ENCODE measurements at places on chromosomes 3 and 15.

DNA sequence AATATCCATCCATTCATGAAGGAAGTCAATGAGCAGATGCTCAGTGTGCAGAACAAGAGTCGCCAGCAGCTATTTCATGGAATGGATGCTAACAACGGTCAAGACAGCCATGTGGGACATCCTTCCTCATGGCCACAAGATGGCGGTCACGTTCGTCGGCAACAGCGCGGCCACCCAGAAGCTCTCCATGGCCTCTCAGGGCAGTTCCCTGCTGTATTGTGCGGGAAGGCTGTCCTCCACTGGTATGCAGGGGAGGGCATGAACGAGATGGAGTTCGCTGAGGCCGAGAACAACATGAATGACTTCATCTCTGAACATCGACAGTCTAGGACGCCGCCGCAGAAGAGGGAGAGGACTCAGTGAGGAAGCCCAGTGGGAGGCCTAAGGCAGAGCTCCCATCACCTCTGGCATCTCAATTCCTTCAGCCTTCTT lies 208.3 kb downstream of the TJP1 start:
- no peak for DNase-seq

DNA sequence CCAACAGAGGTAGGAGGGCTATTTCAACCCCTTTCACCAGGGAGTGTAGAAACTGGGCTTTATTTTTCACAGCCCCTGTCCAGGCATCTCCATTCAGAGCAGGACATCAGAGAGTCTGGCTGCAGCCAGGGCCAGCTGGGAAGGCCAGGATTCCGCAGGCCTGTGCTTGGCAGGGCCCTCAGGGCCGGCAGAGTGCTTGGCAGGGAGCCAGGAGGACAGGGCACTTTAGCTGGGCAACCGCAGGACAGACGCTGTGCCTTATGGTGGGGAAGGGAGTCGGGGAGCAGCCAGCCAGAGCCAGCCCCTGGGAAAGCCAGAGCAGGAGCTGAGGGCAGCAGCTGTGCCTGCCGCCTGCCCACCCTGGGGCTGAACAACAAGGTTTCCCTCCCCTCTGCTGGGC lies 34.5 kb upstream of the IQCF6 start:
- DNase-seq, result no peak

GRCh38 chr3:75329476-75330097 lies 334.5 kb upstream of the FRG2C start:
- no peak for DNase-seq

- peak; percentile 33 for DNase-seq
These were observed 43.6 kb upstream of the TNIK start for GRCh38 chr3:171503817-171504216.

DNA sequence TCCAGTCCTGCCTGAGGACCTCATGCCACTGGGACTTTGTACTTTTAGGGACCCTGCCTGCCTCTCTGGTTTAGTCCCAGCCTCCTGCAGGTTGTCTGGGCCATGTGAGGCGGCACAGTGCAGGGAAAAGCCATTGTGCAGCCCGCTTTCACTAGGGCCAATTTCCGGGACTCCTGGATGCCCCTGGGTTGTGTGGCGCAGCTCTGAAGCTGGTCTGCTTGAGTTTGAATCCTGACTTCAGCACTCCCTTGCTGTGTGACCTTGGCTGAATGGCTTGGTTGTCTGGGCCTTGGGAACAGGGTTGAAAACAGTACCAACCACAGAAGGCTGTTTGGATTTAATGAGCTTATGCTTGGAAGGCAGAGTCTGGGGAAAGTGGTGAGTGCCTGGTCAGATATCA lies 8.3 kb downstream of the TEX264 start:
- DNase-seq, result no peak

- no peak for DNase-seq
These were observed 111.4 kb downstream of the ZMAT3 start for GRCh38 chr3:178960181-178960580.

- no peak for DNase-seq
These were observed at the start of gene CSTA for GRCh38 chr3:122324871-122325323. TSS of gene CSTA (plus strand) at chr3:122325248. CDS start at chr3:122325293, 45 bp downstream.

DNA sequence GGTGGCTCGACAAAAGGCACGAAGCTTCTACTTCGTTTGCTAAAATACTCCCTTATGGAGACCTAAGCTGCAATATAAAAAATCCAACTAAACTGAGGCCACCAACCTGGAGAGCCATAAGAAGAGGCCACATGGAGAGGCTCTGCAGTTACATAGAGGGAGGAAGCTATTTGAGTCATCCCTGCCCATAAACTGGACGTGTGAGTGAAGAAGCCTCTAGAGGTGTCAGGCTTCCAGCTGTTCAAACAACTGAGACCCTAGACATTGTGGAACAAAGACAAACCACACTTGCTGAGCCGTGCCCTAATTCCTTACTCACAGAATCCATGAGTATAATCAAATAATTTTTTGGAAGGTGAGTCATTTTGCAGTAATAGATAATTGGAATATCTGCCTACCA lies 50.2 kb upstream of the GMNC start:
- no peak for DNase-seq

GRCh38 chr15:48928877-48929538 lies 34.7 kb downstream of the SHC4 start:
- no peak for DNase-seq

GRCh38 chr3:23203708-23204330 lies 692 bp downstream of the UBE2E2 start:
- DNase-seq, result peak; percentile 26

DNA sequence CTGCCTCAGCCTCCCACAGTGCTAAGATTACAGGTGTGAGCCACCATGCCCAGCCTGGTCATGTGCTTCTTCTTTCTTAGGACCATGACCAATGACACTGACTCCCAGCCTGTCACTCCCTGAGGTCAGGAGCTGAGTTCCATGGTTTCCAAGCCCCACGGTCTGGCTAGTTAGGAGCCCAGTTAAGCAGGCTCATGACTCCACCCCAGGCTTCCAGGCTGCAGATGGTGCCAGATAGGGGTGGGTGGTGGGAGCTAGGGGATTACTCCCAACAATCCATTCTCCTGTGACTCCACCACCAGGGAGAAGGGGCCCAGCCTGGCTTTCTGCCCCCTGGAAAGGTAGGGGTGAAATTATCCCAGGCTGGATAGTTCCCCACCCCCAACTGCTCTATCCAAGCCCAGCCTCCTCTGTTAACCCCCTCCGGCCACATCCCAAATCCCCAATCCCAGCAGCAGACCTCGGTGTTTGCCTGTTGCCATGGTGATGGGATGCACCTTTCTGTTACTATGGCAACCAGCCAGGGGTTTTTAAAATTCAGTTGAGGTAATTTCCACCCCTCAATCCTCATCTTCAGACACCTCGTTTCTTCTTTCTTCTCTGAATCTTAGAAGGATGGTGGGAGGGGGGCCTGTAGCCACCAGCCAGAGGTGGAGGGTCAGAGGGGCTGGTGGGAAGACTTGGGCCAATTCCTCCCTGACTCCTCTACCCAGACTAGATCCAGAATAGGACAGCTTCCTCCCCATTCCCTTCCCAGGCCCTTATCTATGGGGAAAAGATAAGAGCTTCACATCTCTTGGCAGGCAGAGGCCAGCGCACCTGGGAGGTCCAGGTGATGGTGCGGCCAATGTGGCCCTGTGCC lies 22.5 kb upstream of the SEMA3F start:
- DNase-seq, result no peak

- DNase-seq, result no peak
These were observed 112.3 kb downstream of the ADAMTS17 start for GRCh38 chr15:100229181-100230163.

DNA sequence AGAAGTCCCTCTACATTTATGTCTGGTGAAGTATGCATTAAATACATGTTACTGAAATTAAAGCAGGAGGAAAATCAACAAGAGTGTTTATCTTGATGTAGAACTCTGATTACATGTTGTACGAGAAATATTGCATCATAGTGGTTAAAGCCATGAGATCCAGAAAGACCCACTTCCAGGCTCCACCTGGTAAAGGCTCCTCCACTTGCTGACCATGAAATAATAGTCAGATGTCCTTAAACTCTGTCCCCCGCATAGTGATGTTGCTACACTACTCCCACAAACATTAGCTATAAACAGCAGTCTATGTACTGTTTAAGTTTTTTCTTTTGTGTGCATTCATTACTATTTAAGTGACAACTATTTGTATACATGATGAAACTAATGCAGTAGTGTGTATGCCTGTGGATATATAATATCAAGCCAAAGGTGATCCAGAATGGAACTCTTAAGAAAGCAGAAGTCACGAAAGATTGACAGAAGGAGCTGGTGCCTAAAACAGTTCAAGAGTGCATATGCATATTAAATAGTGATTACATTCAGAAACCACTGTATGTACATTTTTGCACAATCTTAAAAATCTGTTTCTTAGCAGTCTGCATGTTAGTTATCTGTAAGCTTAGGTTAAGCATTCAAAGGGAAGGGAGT lies 264.4 kb upstream of the KCNMB2 start:
- no peak for DNase-seq

- peak; percentile 40 for DNase-seq
These were observed 118.5 kb upstream of the LMOD3 start for GRCh38 chr3:69240651-69241568.

- no peak for DNase-seq
These were observed 6.9 kb upstream of the FANCD2 start for GRCh38 chr3:10019326-10019725.

- DNase-seq, result no peak
These were observed 20.3 kb upstream of the BMF start for GRCh38 chr15:40128766-40129660.

GRCh38 chr3:81799403-81799802 lies 38.0 kb upstream of the GBE1 start:
- DNase-seq, result no peak

GRCh38 chr3:42589382-42590109 lies 1.1 kb upstream of the SS18L2 start:
- DNase-seq, result no peak

DNA sequence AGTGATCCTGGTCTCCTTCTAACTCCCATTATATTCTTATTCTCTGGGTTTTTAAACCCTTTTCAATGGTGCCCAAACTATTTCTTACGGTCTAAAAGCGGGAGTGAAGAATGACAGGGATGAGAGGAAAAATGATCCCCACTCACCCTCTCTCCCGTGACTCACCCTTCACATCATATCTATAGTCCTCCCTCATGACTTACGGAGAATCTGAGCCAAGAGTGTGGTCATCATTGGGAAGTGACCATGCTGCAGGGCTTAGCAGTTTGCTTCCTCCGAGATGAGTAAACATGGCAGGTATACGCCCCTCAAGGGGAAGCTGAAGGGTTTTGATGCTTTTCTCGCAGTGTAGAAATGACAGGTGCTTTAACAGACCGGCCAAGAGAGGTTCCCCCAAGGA lies 274.0 kb downstream of the RYR3 start:
- no peak for DNase-seq

GRCh38 chr3:150603980-150604319 lies 829 bp downstream of the SELENOT start:
- no peak for DNase-seq

DNA sequence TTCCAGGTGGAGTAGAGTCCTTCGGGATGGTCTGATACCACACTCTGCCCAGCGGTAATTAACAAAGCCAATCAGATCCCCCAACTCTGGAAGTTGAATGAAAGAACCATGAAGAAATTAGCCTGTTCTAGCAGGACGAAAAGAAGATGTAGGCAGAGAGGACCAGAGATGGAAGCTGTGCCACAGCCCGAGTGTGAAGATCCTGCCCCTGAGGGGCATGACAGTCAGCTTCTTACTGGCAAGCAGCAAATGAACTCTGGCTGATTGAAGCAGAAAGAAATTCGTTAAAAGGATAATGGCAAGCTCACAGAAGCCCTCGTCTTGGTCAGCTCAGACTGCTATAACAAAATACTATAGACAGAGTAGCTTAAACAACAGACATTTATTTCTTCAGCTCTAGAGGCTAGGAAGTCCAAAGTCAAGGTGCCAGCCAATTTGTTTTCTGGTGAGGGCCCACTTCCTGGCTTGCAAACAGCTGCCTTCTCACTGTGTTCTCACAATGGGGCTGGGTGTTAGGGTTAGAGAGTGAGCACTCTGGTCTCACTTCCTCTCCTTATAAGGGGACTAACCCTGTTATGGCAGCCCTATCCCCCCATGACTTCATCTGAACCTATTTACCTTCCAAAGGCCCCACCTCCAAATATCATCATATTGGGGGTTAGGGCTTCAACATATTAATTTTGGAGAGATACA lies 307.1 kb downstream of the VPS13C start:
- DNase-seq, result no peak

- no peak for DNase-seq
These were observed 42.4 kb downstream of the PCCB start for GRCh38 chr3:136292500-136292899.

GRCh38 chr3:140276703-140277102 lies 341.7 kb downstream of the CLSTN2 start:
- DNase-seq, result peak; percentile 21

GRCh38 chr3:177679568-177680471 lies 482.5 kb upstream of the TBL1XR1 start:
- no peak for DNase-seq

GRCh38 chr3:17901893-17902292 lies 159.5 kb upstream of the TBC1D5 start:
- DNase-seq, result peak; percentile 35

DNA sequence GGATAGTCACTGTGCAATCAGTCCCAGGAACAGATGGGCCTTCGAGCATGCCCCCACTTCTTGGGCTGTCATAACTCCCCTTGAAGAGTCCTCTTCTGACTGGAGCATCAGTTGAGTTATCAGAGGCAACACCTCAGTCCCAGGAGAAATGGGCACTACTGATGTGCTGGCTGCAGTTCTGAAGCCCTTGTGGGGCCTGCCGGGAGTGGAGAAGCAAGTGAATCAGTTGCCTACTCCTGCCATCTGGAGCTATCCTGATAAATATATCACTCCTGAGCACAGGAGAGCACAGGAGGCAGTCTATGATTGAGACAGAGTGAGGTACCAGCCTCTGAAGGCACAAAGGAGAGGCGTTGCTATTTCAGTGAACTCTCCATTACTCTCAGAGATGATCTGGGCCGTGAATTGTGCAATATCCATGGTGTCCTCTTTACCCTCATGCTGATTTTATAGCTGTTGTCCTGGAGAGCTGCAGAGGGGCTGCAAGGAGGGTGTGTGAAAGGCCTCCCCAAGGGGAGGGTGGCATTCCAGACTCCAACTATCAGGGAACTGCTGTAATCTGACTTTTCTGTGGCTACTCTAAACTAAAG lies 344.2 kb upstream of the ROPN1 start:
- no peak for DNase-seq

DNA sequence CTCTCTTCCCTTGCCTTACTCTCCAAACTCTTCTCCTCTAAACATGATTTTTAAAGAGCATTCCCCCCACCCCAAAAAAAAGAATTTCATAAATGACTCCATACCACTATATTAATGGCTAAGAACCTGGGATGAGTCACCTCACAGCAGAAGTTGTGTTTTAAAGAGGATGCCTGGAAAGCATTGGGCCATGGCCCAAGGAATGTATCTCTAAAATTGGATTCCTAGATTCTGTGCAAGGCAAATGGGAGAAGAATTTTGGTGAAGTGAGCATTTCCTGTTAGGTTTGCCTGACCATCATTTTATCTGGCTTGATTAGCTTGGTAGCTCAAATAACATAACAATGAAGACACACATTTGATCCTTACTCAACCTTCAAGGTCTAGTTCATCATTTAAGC lies 251.4 kb downstream of the NR1D2 start:
- no peak for DNase-seq

- DNase-seq, result no peak
These were observed 119.4 kb downstream of the ATP10A start for GRCh38 chr15:25743548-25744275.

GRCh38 chr3:13263770-13264467 lies 156.2 kb downstream of the NUP210 start:
- no peak for DNase-seq

GRCh38 chr3:78204977-78205376 lies 1165.1 kb downstream of the ROBO2 start:
- DNase-seq, result peak; percentile 28
